K562 (cell line): ENCODE measurements at places on chromosomes 12 and 14. TPM values are rescaled to one million over a fixed set of nuclear protein-coding genes. Genes with fewer than 3 reads are reported as not detected.

CCND2 gene
- total RNA-seq: 93.5 and 99.3 TPM in 2 replicates

HHIPL1 gene
- total RNA-seq: not detected in 2 replicates

HOTAIR gene
- total RNA-seq: not detected in 2 replicates

LMNTD1 gene
- not detected in 2 replicates for total RNA-seq

NTF3 gene
- total RNA-seq: not detected in 2 replicates

NFATC4 gene
- 2.2 and 3.7 TPM in 2 replicates for total RNA-seq

IFI27L1 gene
- 20.2 and 23.8 TPM in 2 replicates for total RNA-seq

AHSA1 gene
- 168 and 175 TPM in 2 replicates for total RNA-seq

CHPT1 gene
- 95.0 and 103 TPM in 2 replicates for total RNA-seq

PPP4R4 gene
- total RNA-seq: not detected in 2 replicates

SPX gene
- 0.11 TPM in 2 replicates for total RNA-seq

ASCL1 gene
- total RNA-seq: not detected in 2 replicates

LBHD2 gene
- not detected in 2 replicates for total RNA-seq

AKAP6 gene
- 0.42 and 0.62 TPM in 2 replicates for total RNA-seq

RNASE3 gene
- total RNA-seq: not detected in 2 replicates

PLEKHH1 gene
- total RNA-seq: 4.3 and 5.7 TPM in 2 replicates

RND1 gene
- 0.36 and 0.78 TPM in 2 replicates for total RNA-seq

TAS2R8 gene
- not detected in 2 replicates for total RNA-seq

SLC4A8 gene
- not detected in 2 replicates for total RNA-seq

ADGRD1 gene
- 11.7 and 12.8 TPM in 2 replicates for total RNA-seq

SAMD15 gene
- total RNA-seq: 0.11 and 0.22 TPM in 2 replicates

SIX1 gene
- total RNA-seq: 0.49 and 0.76 TPM in 2 replicates

ZNF839 gene
- total RNA-seq: 6.6 and 8.4 TPM in 2 replicates

DGKA gene
- 11.0 and 11.1 TPM in 2 replicates for total RNA-seq

RTN1 gene
- total RNA-seq: not detected in 2 replicates

TUBA1A gene
- total RNA-seq: 7.7 and 8.6 TPM in 2 replicates

OR10G3 gene
- not detected in 2 replicates for total RNA-seq

IGF1 gene
- 5.5 and 5.9 TPM in 2 replicates for total RNA-seq

TBX5 gene
- total RNA-seq: not detected in 2 replicates

ETFBKMT gene
- 0.60 and 1.4 TPM in 2 replicates for total RNA-seq

ING4 gene
- total RNA-seq: 13.0 and 14.0 TPM in 2 replicates

OR8S1 gene
- total RNA-seq: not detected in 2 replicates

LGR5 gene
- total RNA-seq: not detected in 2 replicates

FGFR1OP2 gene
- total RNA-seq: 31.8 and 32.6 TPM in 2 replicates

OR6C2 gene
- total RNA-seq: not detected in 2 replicates

PRH2 gene
- not detected in 2 replicates for total RNA-seq

BAG5 gene
- 16.9 and 17.5 TPM in 2 replicates for total RNA-seq

SLC6A13 gene
- total RNA-seq: 0.33 and 0.38 TPM in 2 replicates

TAS2R50 gene
- total RNA-seq: 0.18 and 0.49 TPM in 2 replicates

KLHDC1 gene
- 0.22 TPM in 2 replicates for total RNA-seq

TNFAIP2 gene
- 52.7 and 61.2 TPM in 2 replicates for total RNA-seq

SLC7A8 gene
- 19.6 and 21.6 TPM in 2 replicates for total RNA-seq

CALM1 gene
- 141 and 155 TPM in 2 replicates for total RNA-seq

SMOC1 gene
- 0.04 TPM in 1 of 2 replicates, not detected in the other for total RNA-seq

WIF1 gene
- total RNA-seq: not detected in 2 replicates

PTHLH gene
- total RNA-seq: 0.78 and 0.98 TPM in 2 replicates

JDP2 gene
- total RNA-seq: 8.9 and 9.6 TPM in 2 replicates

MUCL1 gene
- not detected in 2 replicates for total RNA-seq

KRT6C gene
- total RNA-seq: not detected in 2 replicates

PIK3C2G gene
- not detected in 2 replicates for total RNA-seq
